ENCODE measurements at places on chromosomes 13 and 19.

GRCh38 chr19:4094761-4095487 lies 28.2 kb upstream of the ZBTB7A start:
- no peak for DNase-seq

DNA sequence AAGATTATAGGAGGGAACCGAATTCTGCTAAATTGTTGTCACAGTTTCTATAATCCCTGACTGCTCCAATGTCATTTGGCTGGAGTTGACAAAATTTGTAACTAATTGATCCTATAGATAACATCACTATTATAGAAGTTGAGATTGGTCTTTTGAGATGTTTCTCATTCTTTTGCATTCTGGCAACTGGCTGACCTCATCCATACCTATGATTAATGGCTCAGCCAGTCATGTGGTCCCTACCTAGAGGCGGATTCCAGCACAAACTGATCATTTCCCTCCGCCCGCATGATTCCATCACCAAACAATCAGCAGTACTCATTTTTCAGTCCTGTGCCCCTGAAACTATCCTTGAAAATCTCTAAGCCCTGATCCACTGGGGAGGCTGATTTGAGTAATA lies 4.2 kb downstream of the PSG2 start:
- no peak for DNase-seq

- no peak for DNase-seq
These were observed 21.0 kb downstream of the TNFSF9 start for GRCh38 chr19:6551607-6552450.

- DNase-seq: no peak
These were observed 17.1 kb downstream of the IRS2 start for GRCh38 chr13:109769275-109769674.

DNA sequence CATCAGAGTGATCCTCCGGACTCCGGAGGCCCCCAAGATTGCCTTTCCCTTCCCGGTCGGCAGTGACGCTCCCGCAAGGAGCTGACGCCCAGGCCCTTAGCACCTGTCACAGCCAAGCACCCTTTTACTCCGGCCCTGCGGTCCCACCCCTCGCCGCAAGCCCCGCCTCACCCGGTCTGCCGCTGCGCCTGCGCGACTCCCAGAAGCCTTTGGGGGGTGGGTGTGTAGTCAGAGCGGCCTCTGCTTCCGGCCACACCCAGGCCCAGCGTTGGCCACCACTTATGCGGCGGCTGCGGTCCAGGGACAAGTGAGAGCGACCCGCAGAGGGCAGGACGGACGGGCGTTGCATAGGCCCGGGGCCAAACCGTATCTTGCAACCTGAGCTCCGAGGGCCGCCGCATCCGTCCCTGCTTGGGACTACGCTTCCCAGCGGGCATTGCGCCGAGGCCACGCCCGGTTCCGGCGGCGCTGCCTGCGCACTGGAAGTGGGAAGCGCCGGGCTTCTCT lies 441 bp upstream of the ZFP28 start:
- DNase-seq: peak; percentile 98

- no peak for DNase-seq
These were observed 96.4 kb downstream of the TNFRSF19 start for GRCh38 chr13:23666582-23666981.

- no peak for DNase-seq
These were observed 52.8 kb downstream of the RUBCNL start for GRCh38 chr13:46334035-46334822.

DNA sequence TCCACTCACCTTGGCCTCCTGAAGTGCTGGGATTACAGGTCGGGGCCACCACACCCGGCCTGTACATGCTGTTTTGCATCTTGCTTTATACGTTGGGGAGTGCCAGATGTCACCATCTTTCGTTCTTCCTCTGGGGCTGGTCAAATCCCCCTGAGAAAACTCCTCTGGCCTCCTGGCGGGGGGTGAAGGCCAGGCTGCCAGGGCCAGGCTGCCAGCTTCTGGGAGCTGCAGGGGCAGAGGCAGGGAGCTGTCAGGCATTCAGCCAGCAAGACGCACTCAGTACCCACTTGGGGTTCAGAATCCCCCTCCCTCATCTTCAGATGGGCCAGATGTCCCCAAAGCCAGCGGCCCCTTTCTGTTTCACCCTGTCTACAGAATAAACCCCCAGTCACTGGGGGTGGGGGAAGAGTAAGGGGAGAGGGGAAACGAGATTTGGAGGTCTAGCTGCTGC lies 16.1 kb downstream of the ZSWIM9 start:
- no peak for DNase-seq

GRCh38 chr13:82294226-82294625 lies 1588.0 kb downstream of the SLITRK1 start:
- DNase-seq: no peak

- DNase-seq: no peak
These were observed 1049.8 kb downstream of the OLFM4 start for GRCh38 chr13:54078271-54078870.

DNA sequence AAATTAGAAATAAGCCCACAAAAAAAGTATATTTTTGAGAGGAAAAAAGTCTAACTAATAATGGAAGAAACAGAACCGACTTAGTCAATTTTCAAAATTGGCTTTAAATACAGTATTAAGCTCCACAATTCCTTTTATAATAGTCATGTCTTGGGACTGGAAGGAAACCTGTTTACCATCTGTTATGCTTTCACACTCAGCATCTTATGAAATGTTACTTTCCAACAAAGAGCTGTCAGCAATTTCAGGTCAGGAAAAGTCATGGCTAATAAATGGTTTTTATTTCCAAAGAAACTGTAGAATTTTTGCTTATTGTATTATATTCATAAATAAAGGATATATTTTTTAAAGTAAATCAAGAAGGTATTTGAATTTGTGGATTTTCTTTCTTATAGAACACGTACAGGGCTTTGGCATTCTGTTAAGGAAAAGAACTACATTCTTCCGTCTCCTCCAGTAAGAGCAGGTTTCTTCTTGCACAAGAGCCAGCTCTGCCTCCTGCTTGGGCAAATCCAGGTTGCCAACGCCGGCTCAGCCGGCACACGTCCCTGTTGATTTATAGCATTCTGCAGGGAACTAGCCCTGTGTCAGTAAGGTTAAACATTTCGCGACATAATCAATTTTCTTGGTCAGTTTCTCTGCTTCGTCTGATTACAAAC lies 52.9 kb upstream of the GPR12 start:
- no peak for DNase-seq

DNA sequence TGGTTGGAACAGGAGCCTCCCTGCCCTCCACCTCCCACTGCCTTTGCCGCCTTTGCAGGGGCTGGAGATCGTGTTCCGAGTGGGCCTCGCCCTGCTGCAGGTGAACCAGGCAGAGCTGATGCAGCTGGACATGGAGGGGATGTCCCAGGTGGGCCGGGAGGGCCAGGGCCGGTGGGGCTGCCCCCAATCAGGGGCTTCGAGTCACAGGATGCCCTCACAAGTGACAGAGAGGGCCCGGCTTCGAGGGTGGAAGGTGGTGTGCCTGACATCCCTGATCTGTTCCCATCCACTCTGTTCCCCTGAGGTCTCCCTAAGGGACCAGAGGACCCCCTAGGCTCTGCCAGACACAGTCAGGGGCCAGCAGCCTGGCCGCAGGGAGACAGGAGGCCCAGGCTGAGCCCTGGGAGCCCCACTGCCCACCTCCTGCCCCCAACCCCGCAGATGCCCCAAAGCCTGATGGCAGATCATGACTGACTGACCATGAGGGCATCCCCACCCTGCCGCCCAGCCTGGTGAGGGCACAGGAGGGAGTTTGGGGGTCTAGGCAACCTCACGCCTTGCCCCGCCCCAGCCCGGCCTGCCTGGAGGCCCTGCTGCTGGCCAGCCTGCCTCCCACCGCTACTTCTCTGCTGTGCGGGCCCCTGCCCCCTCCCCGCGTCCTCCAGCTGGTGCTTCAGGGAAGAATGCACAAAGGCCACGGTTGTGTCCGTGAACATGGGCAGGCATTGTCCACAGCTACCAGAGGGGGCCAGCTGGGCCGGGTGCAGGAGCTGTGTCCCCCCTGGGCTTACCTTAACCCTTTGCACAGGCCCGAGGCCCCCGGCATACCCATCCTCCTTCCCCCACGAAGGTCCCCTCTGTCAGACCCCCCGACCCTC lies 21.8 kb downstream of the EVI5L start:
- DNase-seq: no peak

DNA sequence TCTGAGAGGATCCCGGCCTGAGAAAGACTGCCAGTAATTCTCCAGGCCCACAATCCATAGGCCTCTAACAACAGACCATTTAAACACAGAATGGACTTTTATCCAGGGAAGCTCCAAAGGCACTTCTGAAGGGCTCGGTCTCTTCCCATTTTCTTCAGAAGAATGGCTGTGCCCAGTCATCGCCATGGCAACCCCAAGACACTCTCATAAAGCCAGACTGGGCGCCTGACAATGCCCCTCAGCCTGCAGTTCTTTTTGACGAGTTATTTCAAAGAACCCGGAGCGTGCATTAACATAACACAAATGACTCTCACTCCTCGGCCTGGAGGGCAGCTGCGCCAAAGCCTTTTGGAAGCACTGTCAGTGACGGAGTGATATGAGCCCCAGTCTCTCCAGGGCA lies 61.0 kb downstream of the RASA3 start:
- DNase-seq: no peak

DNA sequence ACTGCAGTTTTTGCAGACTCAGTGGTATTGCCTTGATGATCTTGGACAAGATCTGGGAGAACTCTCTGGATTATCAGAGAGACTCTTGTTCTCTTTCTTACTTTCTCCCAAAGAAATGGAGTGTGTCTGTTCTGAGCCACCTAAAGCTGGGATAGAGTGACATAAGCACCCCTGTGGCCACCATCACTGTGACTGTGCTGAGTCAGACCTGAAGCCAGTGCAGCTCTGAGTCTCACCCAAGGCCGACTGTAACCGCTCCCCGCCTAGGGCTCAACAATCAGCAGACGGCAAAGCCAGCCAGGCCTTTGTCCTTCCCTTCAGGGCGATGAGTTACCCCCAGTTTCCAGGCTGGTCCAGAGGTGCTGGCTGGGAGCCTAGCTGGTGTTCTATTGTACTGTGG lies 795.6 kb downstream of the UQCRFS1 start:
- DNase-seq: no peak

- DNase-seq: no peak
These were observed 62.2 kb upstream of the MYCBP2 start for GRCh38 chr13:77388944-77389624.

DNA sequence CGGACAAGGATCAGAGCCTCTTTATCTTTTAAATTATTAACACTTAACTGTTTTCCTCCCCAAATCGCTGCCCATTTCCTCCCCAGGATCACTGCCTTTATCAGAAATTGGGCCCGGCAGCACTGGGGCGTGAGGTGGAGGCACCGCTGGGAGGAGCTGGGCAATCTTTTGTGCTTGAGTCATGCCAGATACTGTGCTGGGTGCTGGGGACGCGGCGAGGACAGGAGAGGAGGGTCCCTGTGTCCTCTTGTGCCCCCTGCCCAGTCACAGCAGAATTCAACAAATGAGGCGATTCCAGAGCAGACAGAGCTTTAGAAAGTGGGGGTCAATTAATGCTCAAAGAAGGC lies 347.8 kb downstream of the ZNF536 start:
- no peak for DNase-seq

GRCh38 chr19:44076325-44076724 lies 4.4 kb downstream of the ZNF284 start:
- DNase-seq: no peak

- no peak for DNase-seq
These were observed 6.9 kb downstream of the DCLK1 start for GRCh38 chr13:36124236-36124822.

GRCh38 chr13:77896536-77896935 lies 22.1 kb downstream of the EDNRB start:
- DNase-seq: peak; percentile 58

DNA sequence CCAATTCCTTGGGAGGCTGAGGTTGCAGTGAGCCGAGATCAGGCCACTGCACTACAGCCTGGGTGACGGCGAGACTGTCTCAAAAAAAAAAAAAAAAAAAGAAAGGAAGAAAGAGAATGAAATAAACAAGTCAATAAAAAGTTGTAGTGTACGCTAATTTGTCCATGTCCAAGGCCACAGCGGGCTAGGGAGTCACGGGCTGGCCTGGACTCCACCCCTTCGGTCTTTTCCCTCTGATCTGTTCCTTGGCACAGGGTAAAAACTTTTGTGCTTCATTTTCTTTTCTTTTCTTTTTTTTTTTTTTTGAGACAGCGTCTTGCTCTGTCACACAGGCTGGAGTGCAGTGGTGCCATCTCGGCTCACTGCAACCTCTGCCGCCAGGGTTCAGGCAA lies 19.4 kb upstream of the MKNK2 start:
- no peak for DNase-seq

DNA sequence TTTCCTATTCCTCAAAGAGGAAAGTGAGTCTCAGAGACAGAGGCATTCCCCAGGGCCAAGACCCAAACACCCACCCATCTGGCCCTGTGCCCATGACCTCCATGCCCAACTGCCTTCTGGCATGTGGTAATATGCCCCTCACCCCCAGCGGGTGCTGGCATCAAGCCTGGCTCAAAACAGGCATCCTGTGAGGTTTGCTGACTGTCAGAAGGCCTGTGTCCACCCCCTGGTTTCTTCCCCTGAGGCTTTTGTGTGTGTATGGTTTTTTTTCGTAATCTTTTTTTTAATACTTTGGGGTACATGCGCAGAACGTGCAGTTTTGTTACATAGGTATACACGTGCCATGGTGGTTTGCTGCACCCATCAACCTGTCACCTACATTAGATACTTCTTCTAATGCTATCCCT lies 7.6 kb upstream of the KANK2 start:
- DNase-seq: no peak

GRCh38 chr13:82698383-82698782 lies 1183.9 kb downstream of the SLITRK1 start:
- DNase-seq: no peak

GRCh38 chr13:59643364-59643841 lies 520.3 kb downstream of the DIAPH3 start:
- no peak for DNase-seq

DNA sequence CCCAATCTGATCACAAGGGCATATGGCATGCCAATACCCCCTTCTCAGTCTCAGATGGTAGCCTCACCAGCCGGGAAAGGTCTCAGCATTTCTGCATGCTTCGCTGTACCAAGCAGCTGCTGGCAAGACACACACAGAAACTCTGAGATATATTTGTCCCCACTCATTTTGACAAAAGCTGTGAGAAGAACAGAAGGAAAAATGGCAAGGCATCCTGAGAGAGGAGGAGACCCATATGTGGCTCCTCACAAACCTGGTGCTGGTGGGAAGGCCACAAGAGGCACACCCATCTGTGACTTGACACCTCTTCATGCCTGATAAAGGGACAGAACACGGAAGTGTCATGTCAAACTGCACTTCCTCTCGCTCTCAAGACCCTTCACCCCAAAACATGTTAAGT lies 36.7 kb upstream of the DOCK9 start:
- DNase-seq: no peak

- DNase-seq: no peak
These were observed 5.4 kb downstream of the GNA11 start for GRCh38 chr19:3099347-3100145.

GRCh38 chr19:11191273-11191755 lies 6.0 kb downstream of the KANK2 start:
- DNase-seq: peak; percentile 85

DNA sequence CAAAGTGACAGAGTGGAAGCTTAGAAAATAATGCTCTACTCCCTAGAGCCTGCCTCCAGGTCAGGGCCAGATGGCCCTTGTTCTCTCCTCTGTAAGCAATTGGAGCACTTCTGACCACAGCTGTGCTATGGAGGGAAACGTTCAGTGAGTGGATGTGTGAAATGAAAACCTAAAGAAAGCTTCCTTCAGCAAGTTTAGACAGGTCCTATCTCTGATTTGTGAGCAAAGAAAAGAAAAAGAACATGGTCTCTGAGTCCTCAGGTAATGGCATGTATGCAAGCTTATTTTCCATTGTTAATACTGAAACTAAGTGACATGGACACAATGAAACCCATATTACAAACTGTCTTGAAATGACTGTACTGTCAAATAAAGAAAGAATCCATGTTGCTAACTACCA lies 1486.8 kb downstream of the EFNB2 start:
- no peak for DNase-seq

Measured in muscle of back (tissue), 13 donors.